ENCODE measurements at places on chromosomes 4 and X.
A peak's percentile ranks its signal among the peaks of the same experiment; 100 is the strongest.

DNA sequence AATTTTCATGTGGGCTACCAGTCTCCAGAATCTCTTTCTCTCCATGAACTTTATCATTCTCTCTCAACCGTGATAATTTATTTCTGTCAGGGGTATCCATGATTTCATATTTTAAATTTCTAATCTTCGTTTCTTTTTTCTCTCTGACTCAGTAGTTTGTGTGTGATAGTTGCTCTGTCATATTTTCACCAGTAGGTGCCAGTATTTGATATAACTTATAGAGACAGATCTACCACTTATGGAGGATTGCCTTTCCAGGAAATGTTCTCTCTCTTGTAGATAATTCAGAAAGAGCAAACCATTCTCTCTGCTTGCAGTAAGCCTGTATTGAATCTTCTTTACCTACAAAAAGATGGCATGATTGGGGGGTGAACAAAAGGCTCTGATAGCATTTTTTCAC is 79.3 kb upstream of the DYNLT3 start:
- DNase-seq = no peak

GRCh38 chrX:64334467-64334866 is 60.8 kb downstream of the MTMR8 start:
- no peak for DNase-seq

DNA sequence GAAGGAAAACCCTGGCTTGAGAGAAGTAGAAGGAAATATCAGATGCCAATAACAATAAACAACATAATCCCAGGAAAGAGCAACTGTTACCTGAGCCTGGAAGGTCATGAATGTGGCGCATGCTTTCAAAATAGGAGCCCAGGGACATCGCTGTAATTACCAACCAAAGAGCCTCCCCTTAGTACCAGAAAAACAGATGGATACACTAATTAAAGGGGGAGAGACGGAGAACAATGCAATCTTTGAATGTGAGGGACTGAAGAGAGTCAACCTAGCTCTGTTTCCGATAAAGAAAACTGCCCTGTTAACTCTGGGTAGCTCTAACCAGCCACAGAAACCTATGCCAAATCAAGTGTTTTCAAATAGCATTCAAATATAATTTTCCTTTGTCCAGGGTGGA is 161.4 kb downstream of the ENOX2 start:
- no peak for DNase-seq

DNA sequence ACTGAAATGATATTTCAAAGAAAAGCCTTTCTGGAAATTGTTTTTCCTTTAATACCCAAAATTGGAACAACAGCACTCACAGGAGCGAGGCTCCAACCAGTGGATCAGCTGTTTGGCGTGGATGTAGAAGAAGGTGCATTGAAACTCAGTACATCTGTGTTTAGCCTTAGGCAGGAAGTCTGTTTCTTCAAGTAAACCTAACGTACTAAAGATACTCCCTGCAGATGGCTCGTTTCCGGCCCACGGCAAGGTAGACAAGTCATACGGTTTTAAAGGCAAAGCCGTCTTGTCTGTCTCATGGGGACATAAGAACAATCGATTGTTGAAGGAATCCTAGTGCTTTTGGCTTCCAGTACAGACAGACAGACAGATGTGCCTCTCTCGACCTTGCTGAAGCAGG is 50.0 kb upstream of the CLCN4 start:
- no peak for DNase-seq

GRCh38 chr4:791252-791897 is 34.6 kb downstream of the CPLX1 start:
- DNase-seq = no peak

DNA sequence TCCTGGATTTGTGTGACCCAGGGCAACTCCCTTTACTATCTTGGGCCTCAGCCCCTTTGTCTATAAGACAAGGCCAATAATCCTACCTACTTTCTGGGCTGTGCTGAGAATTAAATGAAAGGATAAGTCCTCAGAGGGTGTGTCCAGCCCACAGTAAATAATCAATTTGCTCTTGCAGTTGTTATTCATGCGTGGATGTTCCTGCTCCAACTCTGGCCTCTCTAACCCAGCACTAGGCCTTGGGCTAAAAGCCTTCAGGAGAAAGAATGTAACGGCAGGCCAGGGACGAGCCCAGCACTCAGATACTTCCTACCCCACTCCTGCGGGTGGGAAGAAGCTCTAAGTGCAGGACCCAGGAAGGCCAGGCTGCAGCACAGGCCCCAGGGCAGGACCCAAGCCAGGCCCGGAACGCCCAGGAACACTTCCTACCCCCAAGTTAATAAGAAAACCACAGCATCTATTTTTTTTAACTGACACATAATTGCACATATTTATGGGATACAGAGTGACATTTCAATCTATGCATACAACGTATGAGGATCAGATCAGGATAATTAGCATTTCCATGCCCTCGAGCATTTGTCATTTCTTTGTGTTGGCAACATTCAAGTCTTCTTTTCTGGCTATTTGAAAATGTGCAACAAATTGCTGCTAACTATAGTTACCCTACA is 179.6 kb upstream of the RBPJ start:
- no peak for DNase-seq

DNA sequence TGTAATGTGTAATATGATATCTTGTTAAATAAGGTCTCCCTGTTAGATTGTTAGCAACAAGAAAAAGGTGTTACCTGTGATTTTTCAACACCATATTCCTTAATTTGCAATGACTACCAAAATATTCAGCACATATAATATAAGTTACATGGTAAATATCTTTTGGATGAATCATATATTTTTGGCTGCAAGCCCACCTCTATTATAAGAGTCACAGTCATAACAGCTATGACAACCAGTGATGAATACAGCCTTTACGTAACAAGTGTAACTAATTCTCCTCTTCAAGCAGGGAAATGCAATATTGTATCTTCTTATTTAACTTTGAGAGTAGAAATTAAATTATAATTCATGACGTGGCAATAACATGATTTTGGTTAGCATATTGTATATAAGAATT is 187.0 kb downstream of the NLGN4X start:
- DNase-seq = no peak

- DNase-seq = no peak
Measured at GRCh38 chr4:13852411-13852810, 224.9 kb upstream of the BOD1L1 start.

DNA sequence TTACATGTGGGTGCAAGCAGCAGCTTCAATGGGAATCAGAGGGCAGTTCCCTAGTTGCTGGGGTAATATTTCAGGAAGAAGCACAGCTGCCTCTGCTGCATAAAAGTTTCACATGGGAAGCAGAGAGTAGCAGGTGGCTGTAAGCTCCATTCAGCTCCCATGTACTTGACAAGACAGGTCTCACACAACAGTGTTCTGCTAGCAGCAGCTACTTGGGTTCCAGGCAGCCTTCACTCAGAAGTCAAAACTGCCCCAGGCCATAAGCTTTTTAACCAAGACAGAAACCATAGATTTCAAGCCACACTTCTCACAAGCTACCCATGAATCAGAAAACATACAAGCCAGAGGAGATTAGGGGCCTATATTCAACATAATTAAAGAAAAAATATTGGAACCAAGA is 41.4 kb upstream of the SPIN2A start:
- no peak for DNase-seq

GRCh38 chr4:141713771-141714445 is 77.5 kb downstream of the IL15 start:
- no peak for DNase-seq

DNA sequence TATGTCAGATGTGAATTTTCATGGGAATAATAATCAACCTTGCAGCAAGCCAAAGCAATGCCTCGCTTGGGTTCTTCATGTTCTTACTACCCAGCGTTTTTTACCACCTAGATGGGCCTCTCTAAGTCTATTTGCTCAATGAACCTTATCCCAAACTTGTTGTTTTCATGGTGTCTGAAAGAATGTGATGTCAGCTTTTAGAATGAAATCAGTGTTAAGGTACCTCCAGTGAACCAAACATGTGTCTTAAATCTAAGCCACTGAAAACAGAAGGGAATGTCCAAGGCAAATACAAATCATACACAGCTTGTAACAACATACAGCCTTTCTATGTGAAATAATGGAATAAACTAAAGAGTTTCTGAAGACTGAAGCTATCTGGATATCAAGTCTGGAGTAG is 6.7 kb downstream of the EPGN start:
- DNase-seq = no peak

- no peak for DNase-seq
Measured at GRCh38 chr4:90122355-90122748, 4.8 kb upstream of the CCSER1 start.

DNA sequence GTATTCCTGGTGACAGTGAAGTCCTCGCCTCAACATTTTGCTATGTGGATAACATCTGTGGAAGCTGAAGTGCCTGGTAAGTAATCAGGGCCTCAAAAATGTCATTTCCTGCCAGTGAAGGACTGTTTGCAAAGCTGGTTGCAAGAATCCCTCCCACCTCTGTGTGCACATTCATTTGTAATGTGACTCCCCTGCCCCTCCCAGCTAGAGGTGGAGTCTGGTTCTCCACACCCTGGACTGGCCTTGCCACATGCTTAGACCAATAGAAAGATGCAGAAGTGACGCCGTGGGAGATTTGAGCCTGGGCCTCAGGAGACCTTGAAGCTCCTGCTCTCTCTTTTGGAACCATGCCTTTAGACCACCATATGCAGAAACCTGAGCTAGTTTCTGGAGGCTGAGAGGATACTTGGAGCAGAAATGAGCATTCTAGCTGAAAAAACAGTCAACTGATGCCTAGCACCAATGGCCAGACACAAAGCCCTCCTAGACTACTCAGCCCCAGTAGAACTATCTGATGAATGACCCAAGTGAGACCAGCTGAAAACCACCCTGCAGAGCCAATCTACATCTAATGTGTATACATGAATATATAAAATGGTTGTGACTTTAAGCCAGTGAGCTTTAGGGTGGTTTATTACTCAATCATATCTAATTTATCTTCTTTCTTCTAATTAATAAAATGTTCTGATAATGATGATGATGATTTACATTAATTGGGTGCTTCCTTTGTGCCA is 47.8 kb upstream of the CRMP1 start:
- DNase-seq = no peak

DNA sequence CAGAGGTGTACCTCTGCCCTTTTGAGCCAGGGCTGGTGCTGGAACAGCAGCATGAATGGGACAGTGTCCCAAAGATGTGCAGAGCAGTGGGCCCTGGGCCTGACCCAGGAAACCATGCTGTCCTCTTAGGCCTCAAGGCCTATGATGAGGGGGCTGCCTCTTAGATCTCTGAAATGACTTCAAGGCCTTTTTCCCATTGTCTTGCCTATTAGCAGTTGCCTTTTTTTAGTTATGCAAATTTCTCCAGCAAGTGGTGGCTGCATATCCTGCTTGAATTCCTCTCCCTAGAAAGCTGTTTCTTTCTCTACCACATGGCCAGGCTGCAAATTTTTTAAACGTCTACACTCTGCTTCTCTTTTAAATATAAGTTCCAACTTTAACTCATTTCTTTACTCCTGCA is 160.3 kb downstream of the CFAP299 start:
- DNase-seq = no peak

DNA sequence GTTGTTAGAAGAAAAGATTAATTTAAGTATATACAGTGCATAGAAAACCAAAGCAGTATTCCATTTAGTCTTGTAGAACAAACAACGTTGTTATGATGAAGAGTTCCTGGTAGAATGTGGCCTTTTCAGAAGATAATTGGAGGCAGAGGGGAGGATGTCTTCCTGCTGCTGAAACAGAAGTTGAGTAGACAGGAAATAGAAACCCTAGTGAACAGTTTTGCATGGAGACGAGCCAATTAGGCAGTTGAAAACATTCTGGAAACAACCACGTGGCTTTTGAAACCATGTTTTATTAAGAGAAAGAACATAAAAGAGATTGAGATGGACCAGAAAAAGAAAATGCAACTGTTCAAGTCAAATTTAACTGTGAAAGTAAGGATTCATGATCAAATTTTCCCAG is 325.2 kb downstream of the CAMK2D start:
- DNase-seq = no peak

GRCh38 chrX:153060095-153060445 is 3.8 kb downstream of the PNMA3 start:
- DNase-seq = no peak

GRCh38 chr4:48296365-48296764 is 26.7 kb upstream of the TEC start:
- no peak for DNase-seq

DNA sequence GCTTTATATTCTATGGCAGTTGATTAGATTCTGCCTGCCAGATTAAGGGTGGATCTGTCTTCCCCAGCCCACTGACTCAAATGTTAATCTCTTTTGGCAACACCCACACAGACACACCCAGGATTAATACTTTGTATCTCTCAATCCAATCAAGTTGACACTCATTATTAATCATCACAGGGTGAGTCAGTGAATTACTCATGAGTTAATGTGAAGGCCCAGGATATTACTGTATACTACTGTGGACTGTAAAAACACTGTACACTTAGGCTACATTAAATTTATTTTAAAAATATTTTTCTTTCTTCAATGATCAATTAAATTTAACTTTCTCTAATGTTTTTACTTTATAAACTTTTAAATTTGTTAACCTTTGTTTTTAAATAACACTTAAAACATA is 87.7 kb downstream of the NAP1L3 start:
- no peak for DNase-seq

DNA sequence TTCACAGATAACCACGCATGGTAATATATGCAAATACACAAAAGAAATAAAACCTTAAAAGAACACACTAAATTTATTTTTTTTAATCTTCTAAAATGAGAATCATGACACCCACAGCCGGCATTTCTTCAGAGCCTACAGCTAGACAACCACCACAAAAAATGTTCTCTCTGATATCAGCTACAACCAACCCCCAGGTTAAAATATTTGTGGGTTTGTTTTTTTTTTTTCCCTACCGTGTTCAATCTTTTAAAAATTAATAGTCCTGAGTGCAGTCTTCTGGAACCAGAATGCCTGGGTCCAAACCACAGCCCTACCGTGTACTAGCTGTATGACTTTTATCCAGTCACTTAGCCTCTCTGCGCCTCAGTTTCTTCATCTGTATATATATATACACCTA is 36.0 kb downstream of the MAML3 start:
- no peak for DNase-seq

DNA sequence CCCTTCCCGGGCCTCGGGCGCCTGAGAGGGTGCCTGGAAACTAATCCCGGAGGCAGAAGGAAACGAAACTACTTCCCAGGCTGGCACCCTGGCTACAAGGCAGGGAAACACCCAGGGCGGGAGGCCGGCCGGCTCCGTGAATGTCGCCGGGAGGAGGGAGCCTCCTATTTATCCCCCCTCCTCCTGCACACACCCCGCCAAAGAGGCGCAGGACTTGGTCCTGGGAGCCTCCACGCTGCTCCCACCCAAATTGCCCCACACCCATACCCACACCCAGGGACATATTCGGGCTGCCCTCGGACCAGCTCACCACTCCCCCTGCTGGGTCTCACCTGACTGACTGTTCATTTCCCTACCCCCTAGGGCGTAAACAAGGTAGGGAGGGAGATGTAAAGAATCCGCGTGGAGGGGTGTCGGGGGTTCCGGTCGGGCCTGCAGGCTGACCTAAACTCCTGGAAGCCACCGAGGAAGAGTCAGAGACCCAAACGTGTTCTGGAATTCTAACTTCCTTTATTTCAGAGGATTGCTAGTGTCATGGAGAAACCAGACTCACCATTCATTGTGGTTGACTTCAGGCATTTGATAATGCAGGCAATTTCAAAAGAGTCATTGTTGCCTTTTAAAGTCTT is at the start of gene BTC:
TSS of gene BTC (minus strand) at position 142 of the 629 bp plus-strand sequence. CDS start 198 bp downstream, outside the sequence.
- no peak for DNase-seq

GRCh38 chrX:8988446-8988845 is 45.5 kb downstream of the FAM9B start:
- DNase-seq = peak; percentile 6

GRCh38 chrX:11470250-11470974 is 177.2 kb downstream of the AMELX start:
- DNase-seq = no peak
